ENCODE measurements at places on chromosomes 7 and 10.

- DNase-seq, result no peak
These were observed 49.7 kb upstream of the TM9SF3 start for GRCh38 chr10:96636551-96636950.

DNA sequence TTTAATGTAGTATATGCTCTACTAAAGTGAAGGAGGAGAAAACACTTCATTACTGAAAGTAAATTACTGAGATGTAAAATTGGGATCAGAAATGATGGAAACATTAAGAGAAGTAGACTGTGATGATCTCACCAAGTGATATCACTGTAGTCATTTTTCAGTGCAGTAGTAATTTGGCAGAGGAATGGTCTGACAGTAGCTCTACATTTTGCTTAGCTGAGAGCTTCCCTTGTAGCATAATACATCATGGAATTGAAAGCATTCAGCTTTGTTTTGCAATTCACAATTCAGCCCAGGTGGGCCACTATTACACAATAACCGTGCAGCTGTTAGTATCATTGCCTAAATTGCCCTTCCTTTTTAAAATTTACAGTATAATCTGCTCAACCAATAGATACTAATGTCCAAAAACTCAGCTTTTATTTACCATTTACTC is 19.4 kb upstream of the CABCOCO1 start:
- no peak for DNase-seq

DNA sequence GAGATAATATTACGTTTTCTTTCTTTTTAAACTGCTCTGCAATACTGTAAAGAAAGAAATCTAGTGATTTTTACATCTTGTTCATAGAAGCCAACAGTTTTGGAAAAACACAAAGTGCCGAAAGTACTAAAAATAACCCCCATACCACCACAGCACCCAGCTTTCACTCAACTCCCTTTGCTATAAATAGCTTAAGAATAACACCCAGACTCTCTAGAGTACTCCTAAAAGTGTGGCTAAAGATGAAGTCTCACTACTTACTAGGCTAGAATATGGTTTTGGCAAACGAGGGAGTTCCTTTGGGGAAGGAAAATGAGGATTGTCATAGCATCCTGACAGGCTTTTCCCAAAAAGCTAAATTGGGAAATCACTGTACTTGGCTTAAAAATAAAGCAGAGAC is 151.8 kb upstream of the ANK3 start:
- no peak for DNase-seq

DNA sequence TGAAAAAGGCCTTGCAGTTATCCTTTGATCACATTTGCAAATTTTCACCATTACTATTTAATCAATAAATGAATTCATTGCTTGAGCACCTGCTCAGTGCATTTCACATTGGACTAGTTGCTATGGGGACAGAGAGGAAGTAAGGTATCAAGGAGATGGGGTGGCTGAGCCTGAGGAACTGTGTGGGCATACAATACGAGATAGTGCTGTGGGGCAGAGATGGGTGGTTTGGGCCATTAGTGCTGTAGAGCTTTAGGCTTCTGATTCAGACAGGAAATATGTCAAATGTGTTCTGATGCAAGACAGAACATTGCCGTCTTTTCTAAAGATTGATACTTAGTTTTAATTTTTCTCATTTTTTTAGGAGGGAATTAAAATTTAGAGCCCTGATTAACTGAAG is 13.2 kb downstream of the ITGB8 start:
- no peak for DNase-seq

- no peak for DNase-seq
These were observed 29.1 kb downstream of the TNRC18 start for GRCh38 chr7:5394264-5395105.

DNA sequence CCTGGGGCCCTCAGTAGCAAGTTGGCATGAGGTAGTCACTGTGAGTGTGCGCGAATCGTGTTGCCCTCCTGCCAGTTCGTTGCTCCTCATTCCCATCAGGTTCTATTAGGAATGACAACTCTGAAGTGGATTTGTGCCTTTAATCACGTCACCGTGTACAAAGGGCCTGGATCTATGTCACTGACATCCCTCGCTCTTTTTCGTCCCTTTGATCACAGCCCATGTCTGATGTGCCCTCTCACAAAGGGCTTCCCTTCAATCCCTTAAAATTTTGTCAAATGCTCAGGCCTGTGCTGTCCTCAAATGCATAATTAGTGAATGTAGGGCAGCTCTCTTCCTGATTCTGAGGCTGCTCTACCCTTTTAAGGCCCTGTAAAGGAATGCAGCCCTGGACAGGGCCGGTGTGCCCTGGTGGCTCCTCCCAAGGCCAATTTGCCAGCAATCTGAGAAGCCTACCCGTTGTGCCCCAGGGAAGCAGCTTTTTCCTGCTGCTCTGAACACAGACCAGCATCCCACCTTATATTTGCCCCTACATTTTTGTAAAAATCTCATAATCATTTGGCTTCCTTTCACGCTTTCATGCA is 93.6 kb downstream of the TMEM178B start:
- no peak for DNase-seq

DNA sequence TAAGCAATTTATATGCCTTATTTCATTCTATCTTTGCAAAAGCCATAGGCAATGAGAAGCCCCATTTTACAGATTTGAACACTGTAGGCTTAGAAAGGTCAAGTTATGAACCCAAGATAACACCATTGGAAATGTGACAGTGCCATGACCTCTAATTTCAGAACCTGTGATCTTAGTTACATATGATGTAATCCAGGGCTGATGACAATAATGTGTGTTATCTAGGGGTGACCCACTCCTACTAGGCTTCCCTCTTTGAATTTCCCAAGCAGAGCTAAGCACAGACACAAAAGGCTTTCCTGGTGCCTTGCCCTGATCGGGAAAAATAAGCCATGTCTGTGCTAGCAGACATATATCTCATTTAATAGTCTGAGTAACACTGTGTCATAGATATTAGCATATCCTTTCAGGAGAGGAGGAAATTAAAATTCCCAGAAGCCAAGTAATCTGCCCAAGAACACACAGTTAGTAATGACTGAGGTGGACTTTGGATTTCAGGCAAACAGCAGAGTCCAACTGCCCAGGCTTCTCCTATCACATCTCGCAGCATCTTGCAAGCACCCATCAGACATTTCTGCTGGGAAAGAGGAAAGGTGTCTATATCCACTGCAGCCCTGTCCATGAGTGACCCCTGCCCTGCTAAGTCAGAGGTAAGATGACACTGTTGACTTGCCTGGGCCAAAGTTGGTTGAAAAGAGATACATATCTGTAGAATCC is 2.8 kb upstream of the TECTB start:
- no peak for DNase-seq

DNA sequence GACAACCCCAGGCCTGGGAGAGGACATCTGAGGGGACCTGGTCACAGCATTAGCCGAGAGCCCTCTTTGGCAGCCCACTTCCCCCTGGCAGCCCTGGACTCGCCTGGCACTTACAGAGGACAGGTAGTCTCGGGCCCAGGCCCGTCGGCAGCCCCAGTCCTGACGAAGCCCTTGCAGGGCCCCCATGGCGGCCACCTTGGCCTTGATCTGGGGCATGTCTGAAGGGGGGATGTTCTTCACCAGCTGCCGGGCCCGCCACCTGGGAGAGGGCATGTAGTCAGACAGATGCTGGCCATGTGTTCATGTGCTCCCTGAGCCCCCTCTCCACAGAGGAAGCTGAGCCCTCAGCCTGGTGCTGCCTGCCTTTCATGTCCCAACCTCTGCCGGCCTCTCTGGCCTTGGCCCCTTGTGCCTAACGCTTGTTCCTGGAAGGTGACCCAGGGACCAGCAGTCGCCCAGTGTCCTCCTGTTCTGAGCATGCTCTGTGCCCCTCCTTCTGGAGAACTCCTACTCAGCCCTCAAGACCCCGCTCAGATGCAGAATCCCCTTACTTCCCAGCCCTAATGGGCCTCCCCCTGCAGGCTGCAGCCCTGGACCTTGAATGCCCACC is 13.9 kb downstream of the MYO1G start:
- no peak for DNase-seq

- DNase-seq, result no peak
These were observed 7.2 kb downstream of the CBLL1 start for GRCh38 chr7:107751113-107751512.

- peak; percentile 59 for DNase-seq
These were observed 1.4 kb downstream of the MXI1 start for GRCh38 chr10:110208614-110209453.

DNA sequence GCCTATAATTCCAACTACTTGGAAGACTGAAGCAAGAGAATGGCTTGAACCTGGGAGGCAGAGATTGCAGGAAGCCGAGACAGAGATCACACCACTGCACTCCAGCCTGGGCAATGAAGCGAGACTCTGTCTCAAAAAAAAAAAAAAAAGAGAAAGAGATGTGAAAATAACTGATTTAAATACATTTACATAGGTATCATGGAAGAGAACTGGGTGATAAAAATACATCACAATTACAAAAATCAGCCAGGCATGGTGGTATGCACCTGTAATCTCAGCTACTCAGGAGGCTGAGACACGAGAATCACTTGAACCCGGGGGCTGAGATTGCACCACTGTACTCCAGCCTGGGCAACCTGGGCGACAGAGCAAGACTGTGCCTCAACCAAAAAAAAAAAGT is 19.8 kb downstream of the NANOS1 start:
- no peak for DNase-seq

DNA sequence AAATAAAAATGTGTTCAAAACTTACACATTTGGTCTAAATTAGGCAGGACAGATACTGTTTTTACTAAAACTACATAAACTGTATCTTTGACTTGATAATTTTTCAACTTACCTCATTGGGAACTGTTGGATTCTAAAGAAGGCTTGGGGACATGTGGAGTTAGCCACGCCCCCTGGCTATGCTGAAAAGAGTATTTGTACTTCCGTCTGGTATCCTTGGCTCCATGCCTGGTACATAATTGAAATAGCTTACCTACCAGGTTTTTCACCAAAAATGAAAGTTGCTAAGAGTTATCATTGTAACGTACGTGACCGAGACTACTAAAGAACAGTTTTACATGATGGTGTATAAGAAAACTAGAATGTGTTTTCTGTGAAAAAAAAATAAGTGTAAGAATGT is 604.8 kb upstream of the IGFBP3 start:
- no peak for DNase-seq

GRCh38 chr7:12138421-12138820 is 72.7 kb upstream of the TMEM106B start:
- peak; percentile 11 for DNase-seq

GRCh38 chr10:13969118-13969791 is 361.5 kb downstream of the FRMD4A start:
- DNase-seq, result no peak

- DNase-seq, result no peak
These were observed 79.9 kb downstream of the COL26A1 start for GRCh38 chr7:101442426-101443070.

GRCh38 chr10:36164556-36165504 is 522.7 kb upstream of the FZD8 start:
- DNase-seq, result no peak

GRCh38 chr10:78568620-78569019 is 500.1 kb upstream of the ZMIZ1 start:
- DNase-seq, result no peak

GRCh38 chr10:28681291-28681763 is 4.0 kb downstream of the BAMBI start:
- no peak for DNase-seq

- peak; percentile 9 for DNase-seq
These were observed 33.2 kb downstream of the DRGX start for GRCh38 chr10:49362596-49363260.

DNA sequence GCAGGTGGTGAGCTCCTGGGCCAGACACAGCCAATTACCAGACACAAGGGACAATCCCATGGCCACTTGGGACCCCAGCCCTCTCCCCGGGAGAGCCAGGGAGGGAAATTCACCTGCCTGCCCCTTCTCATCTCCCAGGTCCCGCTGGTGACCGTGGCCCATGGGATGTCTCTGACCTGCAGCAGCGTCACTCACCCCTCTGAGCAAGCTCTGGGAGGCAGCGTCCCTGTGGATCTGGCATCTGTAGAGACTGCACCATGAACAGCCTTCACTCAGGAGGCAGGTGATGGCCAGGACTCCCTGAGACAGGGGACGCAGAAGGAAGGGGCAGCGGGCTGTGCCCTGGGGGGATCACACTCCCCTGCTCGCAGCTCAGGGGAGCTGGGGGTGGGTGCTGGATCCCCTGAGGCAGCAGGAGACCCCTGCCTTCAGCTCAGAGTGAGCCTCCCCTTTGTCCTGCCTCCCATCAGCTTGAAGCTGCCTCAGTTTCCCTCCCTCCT is 90.8 kb downstream of the FOXL3 start:
- DNase-seq, result no peak

GRCh38 chr10:79944428-79945395 is 4.2 kb downstream of the SFTPD start:
- peak; percentile 82 for DNase-seq

DNA sequence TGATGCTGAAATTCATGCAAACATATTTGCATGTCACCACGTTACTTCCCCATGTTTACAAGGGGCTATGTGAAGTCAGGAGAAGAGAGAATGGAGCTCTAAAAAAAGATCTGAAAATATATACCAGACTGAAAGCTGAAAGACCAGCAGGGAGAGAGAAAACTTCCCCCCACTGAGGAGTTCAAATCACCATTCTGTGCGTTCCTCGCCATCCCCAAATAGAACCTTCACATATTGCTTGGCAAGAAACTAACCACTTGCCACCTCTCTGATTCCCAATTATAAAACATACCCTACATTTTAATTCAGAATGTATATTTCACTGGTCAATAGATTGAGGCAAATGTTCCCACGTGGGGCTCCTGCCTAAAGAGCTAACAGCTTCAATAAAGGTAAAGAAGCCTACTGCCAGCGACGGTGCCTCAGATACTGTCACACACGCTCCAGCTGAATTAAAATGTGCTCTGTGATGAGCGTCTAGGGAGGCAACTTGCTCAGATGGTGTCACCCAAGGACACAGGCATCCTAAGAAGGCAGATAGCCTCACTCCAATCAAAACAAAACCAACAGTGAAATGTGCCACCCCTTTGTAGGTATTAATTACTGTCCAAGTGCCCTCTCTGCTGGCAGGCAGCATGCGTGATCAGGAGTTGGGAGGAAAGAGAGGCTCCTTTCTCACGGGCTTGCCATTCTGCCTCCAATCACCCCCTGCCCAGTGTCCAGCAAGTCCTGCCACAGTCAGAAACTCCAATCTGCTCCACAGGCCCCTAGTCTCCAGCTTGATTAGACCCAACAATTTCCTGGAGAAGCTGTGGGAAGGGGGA is 298.2 kb downstream of the GRID1 start:
- DNase-seq, result peak; percentile 38

DNA sequence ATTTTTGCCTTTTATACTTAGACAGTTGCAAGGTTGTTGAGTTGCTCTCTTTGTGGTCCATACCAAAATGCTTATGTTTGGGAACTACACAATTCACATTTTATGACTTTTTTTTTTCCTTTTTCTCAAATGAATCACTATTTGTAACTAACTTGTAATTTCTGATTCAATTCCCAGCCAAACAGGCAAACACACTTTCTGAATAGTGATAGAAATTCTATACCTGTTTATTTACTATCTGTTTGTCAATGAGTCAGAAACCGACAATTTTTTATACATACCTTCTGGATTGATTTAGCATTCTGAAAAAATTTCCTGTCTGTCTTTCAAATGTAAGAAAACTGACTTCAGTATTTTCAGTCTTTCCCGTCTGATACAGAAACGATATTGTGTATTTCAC is 69.1 kb downstream of the MBL2 start:
- DNase-seq, result no peak
